Stimulated activated CD8-positive, alpha-beta memory T cell treated with anti-CD3 and anti-CD28 coated beads, Interleukin-15, amount 100 ng/mL, for 4 hours (primary cell): ENCODE measurements at places on chromosomes 5 and 9.

DNA sequence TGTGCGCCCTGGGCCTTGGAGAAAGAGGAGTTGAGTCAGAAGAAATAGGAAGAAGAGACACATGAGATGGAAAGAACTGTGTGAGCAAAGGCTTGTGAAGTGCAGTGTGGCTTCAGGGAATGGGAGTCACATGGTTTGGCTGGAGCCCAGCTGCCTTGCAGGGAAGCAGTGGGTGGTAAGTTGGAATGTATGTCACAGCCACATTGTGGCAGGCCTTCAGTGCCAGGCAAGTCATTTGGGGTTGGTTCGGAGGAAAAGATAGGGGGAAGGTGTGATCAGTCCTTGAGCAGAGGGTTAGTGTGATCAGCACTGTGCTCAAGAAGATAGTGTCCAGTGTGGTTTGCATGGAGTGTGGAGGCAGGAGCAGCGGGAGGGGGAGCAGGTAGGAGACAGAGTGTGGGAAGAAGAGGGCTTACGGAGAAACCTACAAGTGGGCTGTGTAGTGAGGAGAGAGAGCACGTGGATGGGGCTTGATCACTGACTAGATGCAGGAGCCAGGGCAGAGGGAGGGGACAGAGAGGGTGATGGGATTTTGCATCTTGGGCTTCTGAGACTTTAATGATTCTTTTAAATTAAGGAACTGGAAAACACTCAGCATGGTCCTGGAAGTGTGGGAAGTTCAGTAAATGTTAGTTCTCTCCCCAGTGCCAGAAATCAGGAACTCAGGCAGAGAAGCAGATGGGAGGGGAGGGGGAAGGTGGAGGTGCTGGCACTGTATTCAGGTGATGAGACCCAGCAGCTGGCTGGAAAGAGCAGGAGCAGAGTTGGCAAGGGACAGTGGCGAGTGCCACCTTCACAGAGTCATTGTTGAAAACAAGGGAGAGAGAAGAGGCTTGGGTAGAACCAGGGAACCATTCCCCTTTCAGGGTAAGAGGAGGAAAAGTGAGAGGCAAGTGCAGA, 46.6 kb downstream of the ARHGAP26 start:
- DNase-seq = no peak

- no peak for DNase-seq
Observed at GRCh38 chr9:78443946-78444345, 147.0 kb downstream of the PSAT1 start.

DNA sequence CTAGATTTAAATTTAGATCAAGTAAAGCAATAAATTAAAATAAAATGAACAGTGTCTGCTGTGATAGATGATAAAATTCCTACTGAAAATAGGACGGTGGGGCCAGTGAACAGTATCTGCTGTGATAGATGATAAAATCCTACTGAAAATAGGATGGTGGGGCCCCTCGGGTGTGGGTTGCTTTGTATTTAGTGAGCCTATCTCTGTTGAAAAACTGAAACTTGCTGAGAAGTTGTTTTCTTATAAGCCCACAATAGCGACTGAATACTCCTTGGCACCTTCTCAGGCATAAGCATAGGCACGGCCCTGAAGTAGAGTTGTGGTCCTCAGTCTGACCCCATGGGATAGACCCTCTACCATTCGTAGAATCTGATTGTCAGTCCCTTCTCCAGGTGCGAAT, 5.7 kb downstream of the SDHA start:
- DNase-seq = no peak

DNA sequence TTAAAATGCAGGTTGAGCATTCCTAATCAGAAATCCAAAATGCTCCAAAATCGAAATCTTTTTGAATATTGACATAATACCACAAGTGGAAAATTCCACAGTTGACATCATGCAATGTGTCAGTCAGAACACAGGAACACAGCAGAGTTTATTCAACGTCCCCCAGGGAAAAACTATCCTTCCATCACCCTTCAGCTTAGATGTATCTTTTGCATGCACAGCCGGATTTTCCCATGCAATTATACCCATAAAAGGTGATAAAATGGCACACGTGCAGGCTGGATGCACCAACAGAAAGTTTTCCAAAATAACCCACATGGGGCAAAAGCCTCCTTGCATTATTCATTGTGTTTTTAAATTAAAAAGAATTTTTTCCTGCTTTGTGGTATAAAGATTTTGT, 71.2 kb downstream of the RAB24 start:
- DNase-seq = no peak

DNA sequence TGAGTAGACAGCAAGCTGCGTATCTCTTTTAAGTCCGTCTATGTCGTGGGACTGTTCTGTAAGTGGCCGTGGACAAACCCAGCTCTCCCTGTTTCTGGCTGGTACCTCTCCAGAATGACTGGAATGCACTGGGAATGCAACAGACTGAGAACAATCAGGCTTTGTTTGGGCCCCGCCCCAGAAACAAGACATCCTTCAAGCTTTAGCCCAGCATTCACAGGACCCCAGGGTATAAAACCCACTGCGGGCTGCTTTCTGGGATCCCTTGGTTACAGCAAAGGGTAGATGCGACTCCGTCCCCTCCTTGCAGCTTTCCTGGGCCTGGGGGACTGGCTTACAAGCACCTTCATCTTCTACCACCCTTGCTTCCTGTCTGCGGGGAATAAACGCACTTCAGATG, 45.6 kb upstream of the SPTLC1 start:
- no peak for DNase-seq

- DNase-seq = no peak
Observed at GRCh38 chr5:136001466-136001981, 27.3 kb upstream of the TGFBI start.

DNA sequence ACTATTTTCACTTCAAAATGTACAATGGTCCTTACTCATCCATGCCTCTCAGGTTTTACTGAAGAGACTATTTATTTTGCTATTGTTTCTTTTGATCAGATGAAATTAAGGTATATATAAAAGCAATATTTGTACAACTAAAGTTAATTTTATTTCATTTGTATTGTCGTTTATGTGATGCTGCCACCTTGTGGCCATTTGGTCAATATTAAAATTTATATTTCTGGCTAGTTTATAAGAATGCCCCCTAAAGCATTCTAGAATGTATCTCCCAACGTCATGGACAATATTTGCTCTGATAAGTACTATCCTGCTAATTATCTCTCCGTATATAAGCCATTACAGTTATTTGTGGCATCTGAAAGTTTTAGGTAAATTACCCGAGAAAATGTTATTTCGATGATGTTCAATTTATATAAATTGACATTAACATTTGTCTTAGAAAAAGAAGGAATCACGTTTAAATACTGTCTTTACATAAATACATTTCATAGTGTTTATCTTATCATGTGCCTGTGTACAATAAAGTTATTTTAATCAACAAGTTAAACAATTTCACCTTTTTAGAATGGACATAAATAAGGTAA, 680.0 kb downstream of the TAF11L14 start:
- DNase-seq = no peak

GRCh38 chr9:97615439-97616072, 17.6 kb downstream of the TSTD2 start:
- DNase-seq = no peak

- no peak for DNase-seq
Observed at GRCh38 chr5:93580063-93580926, 724 bp downstream of the NR2F1-AS1 start.

GRCh38 chr5:98424681-98425450, 348.6 kb upstream of the RGMB start:
- DNase-seq = no peak

DNA sequence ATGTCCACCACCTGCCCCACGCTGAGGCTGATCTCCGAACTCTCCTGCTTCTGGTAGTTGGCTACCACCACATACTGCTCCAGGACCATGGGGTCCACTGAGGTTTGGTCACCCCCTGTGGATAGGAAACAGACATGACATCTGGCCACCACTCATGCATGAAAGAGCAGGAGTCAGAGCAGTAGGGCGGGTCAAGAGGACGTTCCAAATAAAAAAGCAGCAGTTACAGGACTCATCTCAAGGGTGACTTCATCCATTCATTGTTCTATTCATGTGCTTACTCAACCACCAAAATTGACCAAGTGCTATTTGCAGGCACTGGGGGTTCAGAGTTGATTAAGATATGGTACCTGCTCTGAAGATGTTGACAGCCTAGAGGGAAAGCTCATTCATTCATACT, 79.2 kb upstream of the UBTD2 start:
- no peak for DNase-seq

DNA sequence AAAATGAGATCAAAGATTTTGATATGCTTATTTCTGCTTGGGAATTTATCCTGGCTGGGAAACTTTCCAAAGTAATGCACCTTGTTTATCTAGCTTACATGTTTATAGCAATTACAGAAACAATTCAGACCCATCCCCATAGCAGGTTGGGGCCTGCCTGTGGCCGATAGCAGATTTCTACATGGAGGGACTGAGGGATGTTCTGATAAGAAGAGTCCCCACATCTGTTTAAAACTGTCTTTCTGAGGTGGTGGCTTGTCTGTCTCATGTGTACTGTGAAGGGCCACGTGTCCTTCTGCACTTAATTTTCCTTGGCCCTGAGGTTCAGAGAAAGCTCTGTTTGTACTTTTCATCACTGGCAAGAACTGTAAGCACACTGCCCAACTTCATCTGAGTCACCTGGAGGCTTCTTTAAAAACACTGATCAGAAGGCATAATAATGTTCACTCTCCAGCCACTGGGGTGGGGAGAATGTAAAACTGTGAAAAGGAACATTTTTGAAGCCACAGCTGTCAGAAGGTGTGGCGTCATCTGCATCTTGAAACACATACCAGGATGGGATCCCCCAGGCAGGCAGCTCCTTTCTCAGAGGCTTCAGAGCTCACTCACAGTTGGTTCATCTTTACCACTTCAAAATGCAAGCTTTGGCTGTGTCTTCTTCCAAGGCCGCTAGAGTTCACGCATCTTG, 80.3 kb downstream of the MAP1B start:
- no peak for DNase-seq

DNA sequence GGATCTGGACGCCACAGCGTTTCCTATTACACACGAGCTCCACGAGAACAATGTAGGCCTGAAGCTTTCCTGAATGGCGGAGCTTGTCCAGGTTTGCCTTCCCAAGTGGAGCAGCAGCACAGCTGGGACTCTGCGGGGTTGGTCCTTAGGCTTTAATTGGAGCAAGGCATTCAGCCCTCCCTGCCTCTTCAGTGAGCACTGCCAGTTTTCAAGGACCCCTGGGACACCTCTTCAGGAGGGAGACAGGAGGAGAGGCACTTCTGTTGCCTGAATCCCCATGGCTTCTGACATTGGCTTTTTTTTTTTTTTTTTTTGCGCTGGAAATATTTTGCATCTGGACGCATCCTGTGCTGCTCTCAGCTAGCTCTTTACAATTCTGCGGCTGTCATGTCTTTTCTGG, 179.4 kb downstream of the SEMA6A start:
- DNase-seq = no peak

GRCh38 chr9:85900504-85901201, 40.3 kb upstream of the NAA35 start:
- no peak for DNase-seq

DNA sequence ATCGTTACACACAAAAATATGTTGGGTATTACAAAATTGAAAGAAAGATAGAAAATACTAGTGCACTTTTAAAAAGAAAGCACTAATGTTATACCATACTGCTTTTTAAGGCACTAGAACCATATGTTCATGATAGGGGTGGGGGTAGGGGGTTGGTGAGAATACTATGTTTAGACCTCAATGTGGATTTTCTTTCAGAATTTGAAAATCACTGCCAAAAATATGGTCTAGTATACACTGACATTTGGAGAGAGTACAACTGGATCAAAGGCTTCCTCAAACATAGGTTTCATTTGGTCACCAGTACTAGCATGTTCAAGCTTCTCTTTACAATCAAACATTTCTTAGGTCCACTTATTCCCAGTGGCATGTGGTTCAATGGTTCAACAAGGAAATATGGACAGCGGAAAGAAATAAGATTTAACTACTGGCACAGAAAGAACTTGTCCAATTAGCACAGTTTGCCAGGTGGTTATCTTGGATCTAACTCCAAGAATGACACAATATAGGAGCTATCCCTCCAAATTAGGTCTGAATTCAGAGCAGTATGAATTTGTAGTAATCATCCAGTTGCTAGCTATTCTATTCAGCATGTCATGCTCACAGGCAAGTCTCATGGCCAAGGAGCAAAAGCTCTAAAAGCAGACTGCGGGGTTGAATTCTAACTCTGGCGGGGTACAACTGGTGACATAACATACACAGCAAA, 139.3 kb downstream of the SLC24A2 start:
- no peak for DNase-seq

- no peak for DNase-seq
Observed at GRCh38 chr9:81581986-81582385, 107.4 kb downstream of the TLE1 start.

GRCh38 chr9:38091310-38092199, 22.5 kb upstream of the SHB start:
- no peak for DNase-seq

GRCh38 chr9:125343518-125344275, 82.1 kb downstream of the GAPVD1 start:
- no peak for DNase-seq

GRCh38 chr5:77117161-77117560, 30.1 kb upstream of the ZBED3 start:
- DNase-seq = no peak

GRCh38 chr5:180128671-180129261, 57.2 kb upstream of the RNF130 start:
- DNase-seq = no peak

DNA sequence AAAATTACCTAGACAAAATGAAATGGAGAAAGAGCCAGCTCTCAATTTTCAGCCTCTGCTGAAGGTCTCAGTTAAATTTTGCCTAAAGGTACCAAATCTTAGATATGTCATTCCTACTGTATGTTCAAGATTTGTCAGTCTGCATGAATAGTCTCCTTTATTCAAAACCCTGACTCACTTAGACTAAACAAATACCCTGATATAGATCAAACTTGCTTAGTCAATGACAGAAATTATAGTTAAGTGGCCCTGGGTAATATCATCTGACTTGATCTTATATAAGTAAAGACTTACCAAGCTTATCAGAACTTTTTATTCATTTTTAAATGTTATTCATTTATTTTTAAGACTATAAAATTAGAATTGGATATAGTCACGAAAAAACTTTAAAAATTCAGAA, 12.2 kb downstream of the MEGF9 start:
- no peak for DNase-seq

DNA sequence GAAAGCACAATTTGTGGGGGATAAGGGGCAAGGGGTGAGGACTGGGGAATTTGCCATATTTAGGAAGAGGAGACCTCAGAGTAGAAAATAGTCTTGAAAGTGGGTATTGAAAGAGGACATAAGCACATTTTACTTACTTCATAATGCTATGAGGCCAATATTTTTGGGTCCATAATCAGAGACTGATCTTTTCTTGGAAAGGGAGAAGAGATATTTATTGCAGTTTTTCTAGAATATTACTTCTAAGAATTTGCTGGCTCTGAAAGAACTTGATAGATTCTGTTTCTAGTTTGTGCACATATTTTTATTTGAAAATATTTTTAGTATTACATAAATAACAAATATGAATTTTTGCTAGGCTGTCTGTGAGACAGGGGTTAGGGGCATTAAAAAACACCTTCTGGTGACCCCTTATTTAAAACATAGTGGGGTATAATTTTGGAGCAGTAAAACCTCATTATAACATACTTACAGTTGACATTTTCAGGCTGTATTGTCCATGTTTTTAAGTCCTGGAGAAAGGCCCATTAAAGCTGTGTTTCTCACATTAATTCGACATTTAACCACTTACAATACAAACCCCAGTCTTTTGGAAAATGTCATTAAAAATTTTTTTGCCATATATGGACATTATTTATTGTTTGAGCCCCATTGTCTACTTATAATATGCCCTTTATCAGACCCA, 118.9 kb upstream of the NFIB start:
- no peak for DNase-seq

- DNase-seq = no peak
Observed at GRCh38 chr9:1462626-1463308, 412.6 kb downstream of the DMRT2 start.

- no peak for DNase-seq
Observed at GRCh38 chr9:77892171-77892570, 139.4 kb downstream of the GNAQ start.
